Activated T-helper 2 cell treated with anti-CD3 and anti-CD28 coated beads, Interferon-gamma antibody, Interleukin-2, Interleukin-4, amounts not matched to agents 10 μg/mL and 5 μg/mL and 100 μg/mL, durations not matched to agents 14 hours and 24 hours and 36 hours (primary cell): ENCODE measurements at places on chromosomes 7 and 10. TPM values are rescaled to one million over a fixed set of nuclear protein-coding genes. Genes with fewer than 3 reads are reported as not detected.

FRMPD2 gene
- total RNA-seq, result 0.09 TPM in 1 of 2 replicates, not detected in the other

WDR86 gene
- total RNA-seq, result not detected in 2 replicates

LFNG gene
- total RNA-seq, result 41.0 and 45.6 TPM in 2 replicates

DNA sequence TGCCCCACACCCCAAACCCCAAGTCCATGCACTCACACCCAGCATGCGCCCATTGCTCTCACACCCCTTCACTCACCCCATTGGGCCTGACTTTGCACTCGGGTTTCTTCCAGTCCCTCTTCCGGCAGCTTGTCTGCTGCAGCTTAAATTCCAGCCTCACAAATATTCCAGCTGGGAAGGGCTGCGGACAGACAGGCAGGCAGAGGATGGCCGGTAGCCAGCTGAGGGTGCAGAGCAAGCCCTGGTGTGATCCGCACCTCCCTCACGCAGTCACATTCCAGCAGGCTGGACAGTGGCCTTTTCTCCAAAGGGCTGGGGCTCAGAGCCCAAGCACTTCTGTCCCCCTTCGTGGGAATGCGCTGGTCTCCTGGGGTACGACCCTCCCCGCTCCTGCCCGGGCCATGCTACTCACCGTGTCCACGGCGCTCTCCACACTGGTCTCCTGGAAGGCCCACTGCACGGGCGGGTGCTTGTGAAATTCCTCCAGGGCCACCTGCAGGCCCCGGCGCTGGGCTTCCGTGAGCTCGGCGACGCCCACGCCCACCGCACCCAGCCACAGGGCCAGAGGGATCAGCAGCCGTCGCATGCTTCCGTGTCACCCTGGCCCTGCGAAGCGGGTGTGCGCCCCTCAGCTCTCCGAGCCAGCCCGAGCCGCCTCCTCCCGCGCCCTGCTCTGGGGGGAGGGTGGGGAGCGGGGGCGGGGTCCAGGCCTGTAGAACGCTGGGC, 1.2 kb downstream of the RARRES2 start:
- no peak for DNase-seq
